ENCODE measurements at places on chromosomes 5 and 9.

GRCh38 chr5:548256-548655 is 24.0 kb upstream of the SLC9A3 start:
- no peak for DNase-seq

DNA sequence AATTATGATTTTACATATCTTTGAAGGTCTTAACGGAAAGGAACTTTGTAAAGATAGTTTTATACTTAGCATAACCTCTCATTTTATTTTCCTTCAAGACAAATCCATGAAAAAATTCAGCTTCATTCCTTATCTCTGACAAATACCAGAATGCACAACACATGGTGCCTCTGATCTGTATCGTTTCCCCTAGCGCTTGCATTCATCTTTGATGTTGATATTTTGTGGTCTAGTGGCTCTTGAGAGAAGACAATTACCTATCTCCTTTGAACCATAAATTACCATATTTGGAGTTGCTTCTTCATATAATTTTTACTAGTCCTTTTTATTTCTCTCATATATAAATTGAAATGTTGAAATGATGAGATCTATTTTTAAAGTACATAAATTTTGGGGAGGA is 551.3 kb downstream of the PDE4D start:
- DNase-seq = no peak

- no peak for DNase-seq
These were observed 257.1 kb downstream of the AOPEP start for GRCh38 chr9:94983552-94983951.

DNA sequence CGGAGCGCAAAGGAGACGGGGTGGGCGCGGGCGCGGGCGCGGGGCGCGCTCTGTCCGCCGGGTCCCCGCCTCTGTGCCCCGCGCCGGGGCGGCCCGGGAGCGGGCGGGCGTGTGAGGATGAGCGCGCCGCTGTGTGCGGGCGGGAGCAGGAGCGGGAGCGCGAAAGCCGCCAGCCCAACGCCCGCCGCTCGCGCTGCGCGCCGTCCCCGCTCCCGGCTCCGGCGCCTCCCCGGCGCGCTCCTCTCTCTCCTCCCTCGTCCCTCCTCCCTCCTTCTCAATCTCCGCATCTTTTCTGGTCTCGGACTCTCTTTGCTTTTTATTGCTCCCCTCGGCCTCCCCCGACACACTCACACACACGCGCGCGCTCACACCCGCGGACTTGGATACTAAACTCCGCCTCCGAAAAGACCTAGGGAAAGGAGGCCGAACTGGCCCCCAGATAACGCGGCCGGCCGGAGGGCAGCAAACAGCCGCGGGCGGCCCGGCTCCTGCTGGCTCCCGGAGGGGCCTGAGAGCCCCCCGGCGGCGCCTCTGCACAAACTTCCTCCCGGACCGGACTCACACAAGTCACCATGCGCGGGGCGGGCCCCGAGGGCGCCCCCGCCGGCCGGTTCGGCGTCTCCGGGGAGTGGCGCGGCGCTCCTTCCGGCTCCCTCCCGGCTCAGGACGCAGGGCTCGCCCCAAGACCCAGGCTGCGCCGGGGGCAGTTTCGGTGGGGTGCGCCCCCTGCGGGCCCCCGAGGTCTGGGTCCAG is at the start of gene FIBCD1:
TSS of gene FIBCD1 (minus strand) at position 596 of the 753 bp plus-strand sequence. CDS start 640 bp downstream, outside the sequence.
- peak; percentile 41 for DNase-seq

- DNase-seq = no peak
These were observed 17.8 kb upstream of the LRRC70 start for GRCh38 chr5:62560786-62561185.

Measured in activated CD4-positive, alpha-beta T cell treated with anti-CD3 and anti-CD28 coated beads, Interleukin-10, Interleukin-2, amounts not matched to agents 100 ng/mL and 50 ng/mL, durations not matched to agents 16 hours and 8 hours (primary cell).